ENCODE measurements at places on chromosomes 7 and 10. TPM values are rescaled to one million over a fixed set of nuclear protein-coding genes. Genes with fewer than 3 reads are reported as not detected.

HOXA1 gene
- polyA plus RNA-seq: 3.4 TPM

MBL2 gene
- not detected for polyA plus RNA-seq

CALHM1 gene
- polyA plus RNA-seq: 0.05 TPM

SAMD9L gene
- 4.1 TPM for polyA plus RNA-seq

All from left kidney (tissue), 8 donors.